ENCODE measurements at places on chromosomes 12 and 14.

DNA sequence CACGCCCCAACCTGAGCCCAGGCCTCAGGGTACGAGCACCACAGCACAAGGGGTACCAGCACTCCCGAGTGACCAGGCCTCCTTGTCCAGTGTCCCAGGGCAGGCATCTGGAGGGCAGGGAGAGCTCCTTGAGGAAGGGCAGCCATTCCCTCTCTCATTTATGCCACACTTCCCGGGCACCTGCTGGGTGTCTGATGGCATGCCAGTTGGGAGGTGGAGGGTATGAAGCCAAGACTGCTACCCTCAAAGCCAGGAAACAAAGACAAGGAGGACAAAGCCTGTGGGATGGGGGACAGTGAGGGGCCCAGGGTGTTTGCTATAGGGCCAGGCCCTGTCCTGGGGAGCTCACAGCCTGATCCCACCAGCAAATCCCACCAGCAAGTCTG, 45.6 kb downstream of the CCDC88C start:
- no peak for DNase-seq

GRCh38 chr12:30934811-30935210, 8.3 kb downstream of the TSPAN11 start:
- DNase-seq = no peak

DNA sequence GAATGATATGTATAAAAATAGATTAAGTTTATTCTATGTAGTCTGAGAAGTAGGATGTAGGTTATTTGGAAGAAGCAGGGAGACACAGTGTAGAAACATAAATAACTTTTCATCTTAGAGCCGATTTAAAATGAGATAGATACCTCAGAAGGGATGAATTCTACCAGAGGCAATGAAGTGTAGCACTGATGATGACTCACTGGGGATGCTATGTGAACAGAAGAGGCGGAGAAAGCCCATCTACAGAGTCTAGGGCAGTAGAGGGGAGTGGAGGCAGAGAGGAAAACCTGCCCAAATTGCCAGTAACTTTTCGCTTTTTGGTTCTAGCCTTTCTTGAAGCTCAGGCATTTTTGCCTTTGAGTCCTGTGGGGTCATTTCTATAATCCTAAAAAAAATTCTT, 451.8 kb downstream of the ATP23 start:
- DNase-seq = no peak

- no peak for DNase-seq
Observed at GRCh38 chr12:69247268-69248018, 8.1 kb downstream of the CPSF6 start.

- peak; percentile 74 for DNase-seq
Observed at GRCh38 chr12:64039281-64039871, 182.7 kb downstream of the KICS2 start.

GRCh38 chr12:66516561-66516960, 162.3 kb downstream of the GRIP1 start:
- no peak for DNase-seq

GRCh38 chr14:48247977-48248376, 572.6 kb upstream of the MDGA2 start:
- DNase-seq = peak; percentile 12

DNA sequence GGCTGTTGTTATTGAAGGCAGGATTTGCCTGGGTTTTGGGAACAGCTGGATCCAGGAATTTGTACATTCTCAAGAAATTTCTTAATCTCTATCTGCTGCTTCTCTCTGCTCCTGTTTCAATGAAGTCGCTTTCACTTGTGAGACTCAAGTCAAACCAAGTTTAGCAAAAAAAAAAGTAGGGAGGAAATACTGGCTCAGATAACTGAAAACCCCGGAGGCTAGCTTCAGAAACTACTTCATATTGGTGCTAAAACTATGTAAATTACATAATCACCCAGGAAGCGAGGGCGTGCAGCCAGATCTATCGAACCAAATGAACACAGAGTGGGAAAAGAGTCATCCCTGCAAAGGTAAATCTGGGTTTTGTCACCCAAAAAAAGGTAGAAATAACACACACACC, 68.3 kb upstream of the FICD start:
- DNase-seq = no peak

GRCh38 chr14:67733616-67734015, 31.9 kb downstream of the RDH12 start:
- no peak for DNase-seq

DNA sequence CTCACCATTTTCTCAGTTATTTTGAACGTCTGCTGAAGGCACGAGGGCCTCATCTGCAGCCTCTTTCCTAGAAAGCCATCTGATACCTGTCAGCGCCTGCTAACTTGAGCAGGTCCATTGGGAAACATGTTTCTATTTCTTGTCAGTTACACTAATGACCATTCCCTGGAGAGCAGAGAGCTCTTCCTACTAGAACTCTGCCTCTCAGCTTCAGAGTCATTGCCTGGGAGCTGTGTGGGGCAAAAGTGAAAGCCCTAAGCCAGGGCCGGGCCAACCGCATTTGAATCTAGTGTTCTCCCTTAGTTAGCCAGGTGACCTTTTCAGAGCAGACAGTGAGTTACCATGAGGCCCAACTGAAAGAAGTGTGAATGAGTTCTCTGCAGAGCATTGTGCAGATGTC, 135.8 kb downstream of the EML1 start:
- DNase-seq = no peak

GRCh38 chr12:118425364-118425763, 49.0 kb downstream of the SUDS3 start:
- DNase-seq = no peak

DNA sequence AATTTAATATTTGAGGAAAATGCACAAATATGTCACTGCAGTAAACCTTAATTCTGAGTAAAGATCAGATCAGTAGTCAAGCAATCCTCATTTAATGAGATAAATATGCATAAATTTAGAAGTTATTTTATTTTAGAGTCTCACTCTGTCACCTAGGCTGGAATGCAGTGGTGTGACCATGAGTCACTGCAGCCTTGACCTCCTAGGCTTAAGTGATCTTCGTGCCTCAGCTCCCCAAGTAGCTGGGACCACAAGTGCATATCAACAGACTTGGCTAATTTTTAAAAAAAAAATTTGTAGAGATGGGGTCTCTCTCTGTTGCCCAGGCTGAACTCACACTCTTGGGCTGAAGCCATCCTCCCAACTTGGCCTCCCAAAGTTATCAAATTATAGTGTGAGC, 41.3 kb downstream of the LMO3 start:
- no peak for DNase-seq

DNA sequence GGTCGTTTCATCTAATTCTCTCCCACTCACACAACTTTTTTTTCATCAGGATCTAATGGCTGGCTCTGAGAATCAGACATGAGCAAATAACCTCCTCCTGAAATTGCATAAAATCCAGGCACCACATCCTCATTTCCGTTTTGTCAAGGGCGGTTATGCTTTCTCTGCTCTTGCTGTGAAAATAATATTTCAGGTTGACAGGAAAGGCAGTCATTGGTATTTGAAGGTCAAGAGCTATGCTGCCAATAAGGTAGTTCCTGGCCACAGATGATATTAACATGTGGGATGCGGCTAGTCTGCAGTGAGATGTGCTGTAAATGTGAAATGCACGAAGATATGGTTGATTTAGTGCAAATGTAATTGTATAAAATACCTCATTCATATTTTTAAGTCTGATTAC, 870.2 kb upstream of the TMEM132C start:
- no peak for DNase-seq

- no peak for DNase-seq
Observed at GRCh38 chr14:75977582-75977943, 4.2 kb downstream of the TGFB3 start.

DNA sequence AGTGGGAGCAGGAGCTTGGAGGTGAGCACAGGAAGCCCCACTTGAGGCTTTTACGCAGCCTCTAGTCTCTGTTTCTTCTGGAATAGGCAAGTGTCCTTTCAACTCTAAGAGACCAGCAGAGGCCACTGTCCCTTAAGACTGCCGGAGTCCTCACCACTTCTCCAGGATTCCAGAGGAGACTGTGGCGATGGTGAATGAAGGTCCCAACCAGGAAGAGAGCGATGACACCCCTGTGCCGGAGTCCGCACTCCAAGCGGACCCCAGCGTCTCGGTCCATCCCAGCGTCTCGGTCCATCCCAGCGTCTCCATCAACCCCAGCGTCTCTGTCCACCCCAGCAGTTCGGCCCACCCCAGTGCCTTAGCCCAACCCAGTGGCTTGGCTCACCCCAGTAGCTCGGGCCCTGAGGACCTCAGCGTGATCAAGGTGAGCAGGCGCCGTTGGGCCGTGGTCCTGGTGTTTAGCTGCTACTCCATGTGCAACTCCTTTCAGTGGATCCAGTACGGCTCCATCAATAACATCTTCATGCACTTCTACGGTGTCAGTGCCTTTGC, 442 bp downstream of the FLVCR2 start:
- DNase-seq = peak; percentile 16

- DNase-seq = no peak
Observed at GRCh38 chr14:56562883-56563282, 16.7 kb upstream of the TMEM260 start.

- no peak for DNase-seq
Observed at GRCh38 chr12:53564941-53565340, 57.7 kb upstream of the NPFF start.

GRCh38 chr12:53977596-53978445, 3.1 kb upstream of the HOTAIR start:
- DNase-seq = no peak

DNA sequence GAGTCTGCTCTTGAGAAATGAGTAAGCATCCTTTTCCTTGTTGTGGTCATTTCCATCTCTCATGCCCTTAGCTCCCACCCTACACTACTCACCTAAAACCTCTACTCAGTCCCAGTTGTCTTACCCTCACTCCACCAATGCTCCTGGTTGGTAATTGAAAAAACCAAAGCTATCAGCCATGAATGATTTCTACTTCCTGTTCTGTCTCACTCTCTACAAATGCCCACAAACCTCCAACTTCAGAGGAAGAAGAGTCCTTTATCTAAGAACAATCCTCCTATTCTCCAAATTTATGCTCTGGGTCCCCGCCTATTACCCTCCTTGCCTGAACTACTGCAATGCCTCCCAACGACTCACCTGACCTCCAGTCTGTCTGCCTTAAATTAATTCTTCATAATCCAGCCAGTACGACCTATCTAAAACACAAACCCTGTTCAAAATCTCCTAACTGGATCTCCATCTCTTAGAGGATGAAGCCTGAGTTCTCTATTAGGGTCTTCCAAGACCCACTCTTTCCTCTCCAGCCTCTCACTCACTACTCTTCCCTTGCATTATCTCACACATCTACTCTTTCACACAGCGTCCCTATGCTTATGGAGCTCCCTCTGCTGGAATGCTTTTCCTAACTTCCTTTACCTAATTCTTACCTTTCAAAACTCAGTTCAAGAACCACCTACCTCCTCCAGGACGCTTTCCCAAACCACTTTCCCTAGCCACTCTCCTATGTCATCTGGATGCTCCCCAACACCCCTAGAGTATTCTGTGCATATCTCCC, 2.2 kb downstream of the DHRS1 start:
- DNase-seq = no peak

GRCh38 chr12:99029511-99030271, 384.6 kb downstream of the APAF1 start:
- peak; percentile 80 for DNase-seq

- DNase-seq = peak; percentile 30
Observed at GRCh38 chr12:21599143-21599999, 5.3 kb downstream of the GYS2 start.

DNA sequence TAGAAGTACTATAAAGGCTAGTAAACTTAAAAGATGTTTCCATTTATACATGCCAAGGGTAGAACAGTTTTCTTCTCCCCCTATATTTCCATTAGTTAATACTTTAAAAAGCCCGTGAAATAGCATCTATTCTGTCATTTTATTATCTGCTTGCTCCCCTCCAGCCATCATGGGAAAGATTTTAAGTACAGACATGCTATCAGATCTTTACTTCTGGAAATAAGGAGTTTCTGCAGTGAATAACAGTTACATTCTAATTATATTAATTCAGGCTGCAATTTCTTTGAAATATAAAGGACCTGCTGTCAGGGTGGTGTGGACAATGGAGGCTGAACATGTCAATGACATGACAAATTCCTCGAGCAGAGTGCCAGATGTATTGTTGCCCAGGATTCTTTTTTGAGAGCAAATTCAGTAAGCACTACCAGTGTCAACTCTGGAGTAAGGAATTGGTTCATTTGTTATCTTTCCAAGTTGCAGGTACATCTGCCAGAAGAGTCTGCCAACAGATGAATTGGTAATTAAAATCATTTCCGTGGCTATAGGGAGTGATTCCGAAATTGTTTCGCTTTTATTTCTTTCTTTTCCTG, 151.3 kb downstream of the BTG1 start:
- DNase-seq = no peak

DNA sequence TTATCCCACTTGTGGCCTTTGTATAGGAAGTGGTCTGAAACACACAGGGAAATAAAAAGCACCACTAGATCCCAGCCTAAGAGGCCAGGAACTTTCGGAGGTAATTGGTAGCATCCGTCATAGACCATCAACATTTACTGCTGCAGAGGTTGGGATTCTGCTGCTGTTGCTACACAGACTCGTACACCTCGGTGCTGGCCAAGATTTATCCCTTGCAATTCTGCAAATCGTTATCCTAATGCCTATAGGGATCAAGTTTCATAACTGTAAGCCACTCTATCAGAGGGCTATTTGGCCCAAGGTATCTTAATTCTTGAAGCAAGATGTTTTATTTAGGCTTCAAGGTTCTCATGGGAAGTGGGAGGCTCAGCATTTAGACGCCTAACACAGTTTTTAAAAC, 913.6 kb downstream of the GALC start:
- no peak for DNase-seq

- DNase-seq = peak; percentile 63
Observed at GRCh38 chr14:102516531-102517391, 7.2 kb upstream of the ANKRD9 start.

GRCh38 chr12:70045036-70045435, 198.2 kb upstream of the CNOT2 start:
- DNase-seq = peak; percentile 14

DNA sequence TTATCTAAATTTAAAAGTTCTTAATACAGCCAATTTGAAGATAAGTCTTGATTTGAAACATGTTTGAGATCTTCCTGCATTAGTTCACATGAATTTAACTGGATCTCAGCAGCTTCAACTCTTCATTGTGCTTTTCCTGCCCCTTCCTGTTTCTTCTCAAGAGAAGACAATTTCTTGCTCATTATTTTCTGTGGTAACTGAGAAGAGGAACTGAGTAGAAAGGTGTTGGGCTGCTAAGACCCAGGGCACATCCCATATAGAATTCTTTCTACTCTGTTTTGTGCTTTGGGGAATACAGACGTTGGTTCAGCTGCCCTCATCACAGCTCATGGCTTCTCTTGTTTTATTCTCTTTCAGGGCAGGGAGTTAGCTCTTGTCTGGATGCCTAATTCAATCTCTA, 110.2 kb downstream of the SNAPC1 start:
- DNase-seq = no peak

- peak; percentile 93 for DNase-seq
Observed at GRCh38 chr12:1606021-1606622, 11.7 kb upstream of the FBXL14 start.

Measured in body of pancreas (tissue), 4 donors.